ENCODE measurements at places on chromosomes 12 and 14.

GRCh38 chr12:105736498-105736897 is 402.3 kb downstream of the NUAK1 start:
- DNase-seq, result no peak

DNA sequence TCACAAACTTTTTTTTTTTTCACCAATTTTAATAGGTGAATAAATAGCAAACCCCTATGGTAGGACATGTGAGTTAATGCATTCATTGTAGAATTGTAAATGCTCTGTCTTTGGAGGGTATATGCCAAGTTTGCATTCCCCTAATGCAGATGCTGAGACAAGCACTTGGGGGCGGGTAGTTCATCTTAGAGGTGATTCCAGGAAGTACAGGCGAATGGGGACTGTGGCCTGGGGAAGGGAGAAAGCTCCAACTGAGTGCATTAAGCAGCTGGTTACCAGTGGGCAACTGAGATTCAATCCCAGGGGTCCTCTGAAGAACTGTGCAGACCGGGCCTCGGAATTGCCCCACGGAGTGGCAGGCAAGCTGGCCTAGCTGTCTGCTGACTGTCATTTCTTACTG is 107.6 kb downstream of the ZNF664 start:
- DNase-seq, result no peak

GRCh38 chr12:127594351-127594970 is 672.5 kb upstream of the TMEM132C start:
- no peak for DNase-seq

GRCh38 chr12:84653482-84653881 is 259.1 kb downstream of the SLC6A15 start:
- no peak for DNase-seq

DNA sequence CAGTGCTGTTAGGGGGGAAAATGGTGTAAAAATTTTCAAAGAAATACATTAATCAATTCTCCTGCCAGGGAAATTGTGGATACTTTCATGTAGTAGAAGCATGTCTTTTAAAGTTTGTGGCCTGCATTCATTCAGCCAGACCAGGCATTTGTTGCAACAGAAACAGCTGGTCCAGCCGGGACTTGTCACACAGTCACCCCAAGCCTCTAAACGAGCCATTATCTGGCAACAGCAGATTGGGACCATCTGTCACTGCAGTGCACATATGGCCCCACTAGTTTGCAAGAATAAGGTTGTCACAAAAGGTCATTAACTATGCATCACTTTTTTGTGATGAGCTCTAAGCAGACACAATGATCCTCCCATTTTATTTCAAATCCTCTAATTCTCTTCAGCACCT is 193.9 kb downstream of the PHLDA1 start:
- no peak for DNase-seq

DNA sequence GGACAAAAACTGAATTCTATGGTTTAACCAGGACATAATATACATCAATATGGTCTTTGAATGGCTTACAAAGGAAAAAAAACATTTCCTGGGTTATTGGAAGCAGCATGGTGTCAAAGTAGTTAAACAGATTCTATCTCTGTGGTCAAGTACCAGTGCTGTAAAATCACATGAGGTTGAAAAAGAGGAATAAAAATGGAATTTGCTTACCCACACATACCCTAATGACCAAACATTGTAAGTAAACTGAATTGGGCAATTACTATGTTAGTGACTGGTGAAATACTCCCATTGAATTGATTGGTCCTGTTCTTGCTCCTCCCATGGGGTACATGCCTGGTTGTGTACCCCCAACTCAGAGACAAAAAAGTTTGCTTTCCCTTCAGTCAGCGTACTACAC is 19.6 kb downstream of the IFNG start:
- DNase-seq, result no peak

DNA sequence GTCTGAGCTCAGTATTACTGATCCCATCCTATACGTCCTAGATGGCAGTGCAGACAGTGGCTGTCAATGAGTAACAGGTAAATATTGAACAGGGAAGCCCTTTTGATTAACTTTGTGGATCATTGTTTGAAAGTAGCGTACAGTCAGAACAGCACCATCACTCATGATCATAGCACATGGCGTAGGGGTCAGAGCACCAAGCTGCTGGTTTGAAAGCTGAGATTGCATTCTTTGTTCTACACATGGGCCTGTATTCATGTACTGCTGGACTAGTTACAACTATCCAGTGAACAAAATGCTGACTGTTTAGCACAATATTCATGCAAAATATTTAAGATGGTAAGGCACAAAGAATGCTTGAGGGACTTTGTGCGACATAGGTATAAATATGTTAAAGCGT is 131.8 kb downstream of the NPAS3 start:
- no peak for DNase-seq
